ENCODE measurements at places on chromosomes 16 and 17.
A peak's percentile ranks its signal among the peaks of the same experiment; 100 is the strongest.

- no peak for DNase-seq
These were observed 158.6 kb downstream of the CYLD start for GRCh38 chr16:50900391-50900942.

- DNase-seq: no peak
These were observed 40.1 kb upstream of the GSG1L start for GRCh38 chr16:28103516-28104170.

- DNase-seq: peak; percentile 73
These were observed 49.5 kb downstream of the HLF start for GRCh38 chr17:55314061-55314783.

DNA sequence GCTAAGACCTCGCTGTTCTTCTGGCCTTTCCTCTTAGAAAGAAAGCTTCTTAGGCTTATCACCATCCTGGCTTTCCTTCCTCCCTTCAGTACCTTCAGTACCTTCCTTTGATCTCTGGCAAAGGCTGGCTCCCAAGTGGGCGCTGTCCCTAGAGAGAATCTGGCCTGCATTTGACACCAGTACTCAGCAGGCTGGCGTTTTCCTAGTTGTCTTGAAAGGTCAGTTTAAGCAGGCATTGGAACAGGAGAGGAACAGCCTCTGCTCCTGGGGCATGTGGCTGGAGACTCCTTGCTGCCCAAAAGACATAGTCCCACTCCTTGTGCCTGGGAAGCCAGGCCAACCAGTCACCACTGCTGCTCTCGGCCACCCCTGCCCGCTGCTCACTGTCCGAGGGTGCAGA lies 34.1 kb downstream of the TMEM238L start:
- no peak for DNase-seq

GRCh38 chr16:86570558-86571529 lies 4.2 kb downstream of the FOXC2 start:
- no peak for DNase-seq

DNA sequence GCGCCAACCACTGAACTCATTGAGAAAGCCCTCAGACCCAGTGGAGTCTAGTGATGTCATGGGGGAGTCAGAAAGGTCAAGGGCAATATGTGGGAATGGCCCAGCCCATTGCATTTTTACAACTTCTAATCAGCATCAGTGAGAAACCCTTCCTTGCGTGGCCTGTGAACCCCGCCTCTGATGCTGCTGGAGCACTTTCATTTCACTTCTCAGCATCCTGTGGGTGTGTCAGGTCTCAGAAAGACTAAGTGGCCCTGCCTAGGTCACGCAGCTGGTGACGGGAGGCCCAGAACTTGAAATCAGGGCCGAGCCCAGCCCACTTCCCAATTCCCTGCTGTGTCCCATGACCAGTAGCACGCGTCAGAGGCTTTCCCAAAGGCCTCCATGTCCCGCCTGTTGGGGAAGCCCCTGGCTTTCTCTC lies 6.1 kb downstream of the DNAI2 start:
- no peak for DNase-seq

DNA sequence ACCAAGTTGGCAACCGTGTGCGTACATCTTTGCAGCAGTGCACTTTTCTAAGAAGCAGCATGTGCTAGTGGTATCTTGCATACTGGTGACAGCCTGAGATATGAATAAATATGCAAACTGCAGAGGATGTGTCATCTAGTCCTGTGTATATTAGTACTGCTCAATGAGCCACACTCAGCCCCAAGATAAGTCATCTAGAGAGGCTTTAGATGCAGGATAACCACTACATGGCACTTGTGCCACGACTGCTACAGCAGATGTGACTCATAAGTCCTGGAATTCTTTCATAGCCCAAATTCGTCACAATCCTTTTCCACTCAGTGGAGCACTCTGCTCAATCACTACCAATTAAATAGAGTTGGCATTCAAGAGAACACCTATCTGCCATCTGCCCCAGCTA lies 171.5 kb downstream of the AXIN2 start:
- DNase-seq: no peak

GRCh38 chr16:85978291-85978775 lies 79.4 kb downstream of the IRF8 start:
- no peak for DNase-seq

GRCh38 chr16:70659546-70659945 lies 13.2 kb downstream of the IL34 start:
- DNase-seq: no peak

DNA sequence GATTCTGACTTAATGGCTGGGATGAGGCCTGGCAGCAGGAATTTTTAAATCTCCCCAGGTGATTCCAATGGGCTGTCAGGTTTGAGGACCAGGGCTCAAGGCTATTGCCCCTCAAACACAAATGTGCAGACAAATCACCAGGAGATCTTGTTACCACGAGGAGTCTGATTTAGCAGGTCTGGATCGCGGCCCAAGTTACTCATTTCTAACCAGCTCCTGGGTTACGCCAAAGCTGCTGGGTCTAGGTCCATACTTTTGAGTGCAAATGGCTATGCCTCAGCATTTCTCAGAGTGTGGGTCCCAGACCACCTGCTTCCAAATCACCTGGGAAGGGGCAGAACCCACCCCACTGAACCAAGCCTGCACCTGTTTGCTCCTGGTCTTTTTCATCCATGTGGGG lies 33.1 kb downstream of the CNGB1 start:
- DNase-seq: no peak

DNA sequence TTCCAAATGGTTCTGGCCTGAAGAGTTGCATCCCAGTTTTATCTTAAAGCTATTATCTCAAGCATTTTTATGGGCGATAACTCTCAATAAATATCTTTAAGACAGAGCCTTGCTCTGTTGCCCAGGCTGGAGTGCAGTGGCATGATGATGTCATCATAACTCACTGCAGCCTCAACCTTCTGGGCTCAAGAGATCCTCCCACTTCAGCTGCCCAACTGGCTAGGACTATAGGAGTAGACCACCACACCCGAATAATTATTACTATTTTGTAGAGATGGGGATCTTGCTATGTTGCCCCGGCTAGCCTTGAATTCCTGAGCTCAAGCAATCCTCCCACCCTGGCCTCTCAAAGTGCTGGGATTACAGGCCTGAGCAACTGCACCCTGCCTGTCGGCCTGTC lies 26.1 kb upstream of the CYTH1 start:
- DNase-seq: no peak

DNA sequence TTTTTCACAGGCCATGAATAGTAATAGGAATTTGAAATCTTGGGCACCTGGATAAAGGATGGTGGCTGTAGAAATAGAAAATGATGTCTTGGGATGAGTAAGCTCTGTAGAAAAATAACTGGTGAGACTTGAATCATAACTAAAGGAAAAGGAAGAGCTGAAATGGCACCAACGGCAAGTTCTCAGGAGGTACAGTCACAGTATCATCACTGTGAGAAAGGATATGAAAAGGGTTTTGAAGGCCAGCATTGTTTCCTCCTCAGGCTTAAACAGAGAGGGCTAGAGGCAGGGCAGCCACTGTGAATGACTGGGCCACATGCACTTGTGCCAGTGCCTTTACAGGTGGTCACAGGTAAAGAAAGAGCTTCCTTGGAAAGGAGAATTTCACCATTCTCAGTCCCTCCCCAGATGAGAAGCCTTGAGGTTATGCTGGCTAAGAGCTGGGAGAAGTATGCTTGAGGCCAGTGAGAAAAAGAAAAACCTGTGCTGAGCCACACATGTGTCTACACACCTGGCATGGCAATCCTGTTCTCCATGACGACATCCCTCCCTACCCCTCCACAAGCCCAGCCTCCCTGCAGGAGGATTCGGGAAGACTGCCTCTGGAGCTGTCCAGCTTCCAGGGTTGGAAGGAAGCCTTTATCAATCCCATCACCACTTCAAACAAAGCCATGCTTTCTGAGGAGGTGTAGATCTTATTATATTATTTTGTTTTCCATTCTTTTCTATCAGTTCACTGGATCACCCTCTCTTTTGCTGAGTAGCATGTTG lies 3.8 kb upstream of the ANKFN1 start:
- DNase-seq: no peak

DNA sequence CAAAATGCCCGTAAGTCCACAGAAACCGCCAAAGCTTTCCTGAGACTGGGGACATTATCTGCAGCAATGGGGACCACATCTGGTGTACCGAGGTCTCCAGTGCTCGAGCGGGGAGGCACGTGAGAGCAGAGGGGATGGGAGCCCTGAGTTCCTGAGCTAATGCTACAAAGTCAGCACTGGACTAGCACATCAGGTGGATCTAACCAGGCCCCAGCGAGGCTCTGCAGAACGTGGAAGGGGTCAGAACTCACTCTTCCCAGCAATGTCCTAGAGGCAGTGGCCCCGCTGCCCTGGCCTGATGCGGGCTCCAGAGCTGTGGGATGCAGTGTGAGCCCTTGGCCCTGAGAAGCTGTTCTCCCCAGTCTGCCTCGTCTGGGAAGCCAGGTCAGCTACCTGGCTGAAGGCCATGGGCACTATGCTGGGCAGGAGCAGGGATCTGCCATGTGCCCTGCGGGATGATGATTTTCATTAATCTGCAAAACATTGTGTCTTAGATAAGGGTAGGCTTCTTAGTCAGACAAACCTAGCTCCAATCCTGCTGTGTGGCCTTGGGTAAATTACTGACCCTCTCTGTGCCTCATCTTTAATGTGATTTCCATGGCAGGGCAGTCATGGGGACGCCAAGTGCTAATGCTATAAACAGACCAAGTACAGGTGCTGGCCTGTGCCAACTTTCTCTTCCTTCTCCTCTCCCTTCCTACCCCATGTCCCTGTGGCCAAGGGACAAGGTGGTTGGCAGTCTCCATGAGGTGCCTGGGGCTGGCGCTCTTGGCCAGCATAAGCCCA lies 40.1 kb upstream of the SLC38A10 start:
- no peak for DNase-seq

DNA sequence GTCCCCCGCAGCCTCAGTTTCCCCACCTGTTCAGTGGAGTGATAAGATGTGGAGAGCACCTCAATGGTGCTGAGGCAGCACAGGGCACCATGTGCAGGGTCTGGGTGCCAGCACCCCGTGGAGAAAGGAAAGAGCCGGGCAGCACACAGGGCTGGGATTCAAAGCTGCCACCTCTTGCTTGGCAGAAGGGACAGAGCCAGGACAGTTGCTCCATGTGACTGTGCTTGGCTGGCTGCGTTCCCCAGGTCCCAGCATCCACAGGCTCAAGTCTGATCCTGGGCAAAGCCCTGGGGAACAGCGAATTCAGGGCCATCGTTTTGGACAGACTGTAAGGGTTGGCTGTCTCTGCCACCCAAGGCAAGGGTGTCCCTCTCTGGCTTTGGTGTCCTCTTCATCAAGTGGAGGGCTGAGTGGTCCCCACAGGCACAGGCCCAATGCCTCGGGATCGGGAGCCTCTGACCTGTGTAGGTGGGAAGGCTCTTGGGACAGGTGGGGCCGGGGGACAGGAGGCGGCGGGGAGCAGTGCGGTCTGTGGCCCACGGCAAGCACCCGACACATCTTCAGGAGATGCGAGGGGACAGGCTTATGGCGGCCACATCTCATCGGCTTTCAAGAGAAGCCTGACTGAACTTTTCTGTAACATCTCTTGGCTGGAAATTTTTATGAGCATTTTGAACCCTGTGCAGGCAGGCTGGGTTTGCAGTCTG lies 8.5 kb downstream of the ZNF469 start:
- no peak for DNase-seq

DNA sequence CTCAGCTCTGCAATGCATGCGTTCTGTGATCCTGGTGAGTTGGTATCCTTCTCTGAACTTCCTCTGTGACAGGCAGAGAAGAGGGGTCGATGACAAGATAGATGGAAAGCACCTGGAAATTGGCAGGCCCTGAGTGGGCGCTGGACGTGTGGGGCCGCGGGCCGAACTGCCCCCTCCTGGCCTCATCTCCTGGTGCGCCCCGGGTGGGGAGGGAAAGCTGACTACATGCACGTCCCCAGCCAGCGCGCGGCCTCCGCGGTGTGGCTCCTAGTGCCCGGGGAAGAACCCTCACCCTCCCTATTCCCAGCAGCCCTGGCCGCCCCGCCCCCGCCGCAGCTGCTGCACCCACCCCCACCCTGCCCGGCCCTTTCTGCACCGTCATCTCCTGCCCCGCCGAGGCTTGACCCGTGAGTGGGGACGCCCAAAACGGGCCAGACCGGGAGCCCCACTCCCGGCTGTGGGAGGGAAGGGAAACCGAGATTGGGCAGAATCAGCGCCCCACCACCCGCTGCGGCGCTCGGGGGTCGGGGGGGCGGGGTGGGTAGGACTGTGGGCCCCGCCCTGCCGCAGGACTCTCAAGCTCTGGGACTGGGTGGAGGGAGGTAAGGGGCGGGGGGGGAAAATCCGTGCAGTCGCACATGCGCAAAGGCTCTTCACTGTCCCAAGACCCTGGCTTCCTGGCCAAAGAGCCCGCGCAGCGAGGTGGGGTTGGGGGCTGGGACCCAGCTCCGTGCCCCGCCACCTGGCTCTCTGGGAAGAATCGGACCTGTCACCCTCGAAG lies at the start of gene NOL3:
TSS of gene NOL3 (plus strand) at position 371 of the 781 bp plus-strand sequence.
- DNase-seq: no peak

DNA sequence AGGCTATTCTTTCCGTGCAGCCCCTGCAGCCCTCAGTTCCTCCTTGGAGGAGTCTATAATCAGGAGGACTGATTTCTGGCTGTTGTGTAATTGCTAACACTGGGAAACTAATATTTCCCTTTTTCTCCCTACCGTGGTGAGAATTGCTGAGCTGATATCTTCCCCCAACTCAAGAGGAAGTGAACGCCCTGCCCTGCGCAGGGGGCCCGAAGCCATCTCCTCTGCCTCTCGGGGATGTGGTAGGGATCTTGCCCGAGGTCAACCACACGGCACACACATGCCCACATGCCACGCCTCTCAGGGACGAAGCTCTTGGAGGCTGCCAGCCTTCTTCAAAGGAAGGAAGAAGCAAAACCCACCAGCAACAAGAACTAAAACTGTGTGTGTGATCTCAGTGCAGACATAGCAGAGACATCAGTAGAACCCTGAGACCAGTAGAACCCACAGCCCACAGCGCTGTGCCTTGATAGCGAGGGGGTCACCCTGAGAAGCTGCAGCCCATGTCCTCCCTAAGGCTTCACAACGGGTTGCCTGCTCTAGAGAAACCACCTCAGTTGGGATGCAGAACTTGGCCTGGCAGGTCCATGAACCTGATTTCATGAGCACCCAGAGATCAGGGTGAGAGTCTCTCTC lies 8.9 kb upstream of the ULK2 start:
- no peak for DNase-seq

- DNase-seq: peak; percentile 57
These were observed 518.5 kb upstream of the EEF2KMT start for GRCh38 chr16:5615868-5616642.

DNA sequence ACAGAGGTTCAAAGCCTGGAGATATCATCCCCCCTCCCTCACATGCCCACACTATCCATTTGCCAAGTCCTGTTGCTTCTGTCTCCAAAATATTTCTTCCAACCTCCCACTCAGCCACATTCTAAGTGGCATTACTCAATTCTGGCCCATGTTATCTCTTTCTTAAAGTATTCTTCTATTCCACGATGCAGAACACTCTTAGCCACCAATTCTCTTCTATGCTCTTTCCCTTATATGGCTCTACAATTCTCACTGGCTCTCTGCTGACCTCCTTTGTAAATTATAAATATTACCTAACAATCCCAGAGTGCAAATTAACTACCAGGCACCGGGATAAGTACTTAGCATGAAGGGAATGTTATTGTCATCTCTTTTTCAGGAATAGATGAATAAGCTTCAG lies 82.4 kb downstream of the KCNJ2 start:
- DNase-seq: no peak

- no peak for DNase-seq
These were observed 393.9 kb upstream of the MAF start for GRCh38 chr16:79994418-79994817.
